HS-5 (cell line): ENCODE measurements at places on chromosomes 12 and 14.
A peak's percentile ranks its signal among the peaks of the same experiment; 100 is the strongest.

DNA sequence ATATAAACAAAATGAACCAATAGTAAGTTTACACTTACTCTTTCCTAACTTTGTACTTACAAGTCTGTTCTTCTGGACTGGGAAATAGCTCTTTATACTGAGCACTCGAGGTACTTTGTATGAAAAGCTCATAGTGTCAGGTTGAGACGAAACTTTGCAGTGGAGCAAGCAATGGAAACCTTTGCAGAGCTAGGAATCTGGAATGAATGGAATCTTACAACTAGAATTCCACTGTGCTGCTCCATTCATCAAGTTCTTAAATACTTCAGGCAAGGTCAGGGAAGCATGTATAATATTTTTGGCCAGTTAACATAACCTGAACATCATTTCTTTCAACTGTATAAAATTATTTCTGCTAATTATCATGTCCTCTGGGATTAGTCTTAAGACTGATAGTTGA is 1327.5 kb upstream of the FLRT2 start:
- DNase-seq, result no peak

GRCh38 chr12:113818283-113818682 is 147.8 kb downstream of the RBM19 start:
- DNase-seq, result no peak

DNA sequence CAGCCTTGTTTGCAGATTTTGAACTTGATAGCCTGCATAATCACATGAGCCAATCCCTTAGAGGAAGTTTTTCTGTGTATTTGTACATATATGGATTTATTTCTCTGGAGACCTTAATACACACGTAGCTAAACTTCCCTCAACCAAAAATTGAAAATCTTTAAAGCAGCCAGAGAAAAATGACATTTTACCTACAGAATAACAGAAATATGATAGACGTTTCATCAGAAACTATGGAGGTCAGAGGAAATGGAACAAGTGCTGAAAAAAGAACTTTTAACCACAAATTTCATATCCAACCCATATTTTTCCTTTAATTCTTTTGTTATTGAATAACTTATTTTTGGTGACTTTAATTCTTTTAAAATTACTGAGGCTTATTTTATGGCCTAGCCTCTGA is 177.7 kb downstream of the CCDC91 start:
- DNase-seq, result no peak

GRCh38 chr14:75279153-75279762 is 630 bp downstream of the FOS start:
- no peak for DNase-seq

GRCh38 chr12:34290381-34290995 is 268.2 kb downstream of the ALG10 start:
- DNase-seq, result no peak

DNA sequence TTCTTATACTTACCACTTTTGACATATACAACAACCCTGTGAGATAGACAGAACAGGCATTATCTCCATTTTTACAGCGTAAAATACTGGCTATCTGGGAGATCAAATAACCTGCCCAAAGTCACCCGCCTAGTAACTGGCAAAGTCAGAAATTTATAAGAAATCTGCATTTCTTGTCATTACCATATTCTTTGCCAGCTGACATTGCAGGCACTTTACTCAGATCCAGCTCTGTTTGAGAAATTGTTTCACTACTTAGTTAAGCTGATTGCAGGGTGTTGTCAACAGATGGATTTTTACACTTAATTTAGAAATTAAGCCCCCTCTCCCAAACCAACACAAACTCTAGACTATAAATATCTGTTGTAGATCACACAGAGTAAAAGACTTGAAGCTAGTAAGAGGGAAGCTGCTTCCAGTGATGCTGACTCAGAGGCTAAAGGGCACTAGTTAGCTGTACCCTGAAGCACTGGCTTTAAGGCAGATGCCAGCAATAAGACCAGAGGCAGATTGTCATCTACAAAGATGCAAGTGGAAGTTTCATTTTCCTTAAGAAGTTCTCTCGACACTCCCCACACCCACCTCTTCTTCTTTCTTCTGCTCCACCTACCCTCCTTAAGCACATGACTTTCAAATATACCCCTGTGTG is 153.1 kb downstream of the ANO6 start:
- DNase-seq, result no peak

DNA sequence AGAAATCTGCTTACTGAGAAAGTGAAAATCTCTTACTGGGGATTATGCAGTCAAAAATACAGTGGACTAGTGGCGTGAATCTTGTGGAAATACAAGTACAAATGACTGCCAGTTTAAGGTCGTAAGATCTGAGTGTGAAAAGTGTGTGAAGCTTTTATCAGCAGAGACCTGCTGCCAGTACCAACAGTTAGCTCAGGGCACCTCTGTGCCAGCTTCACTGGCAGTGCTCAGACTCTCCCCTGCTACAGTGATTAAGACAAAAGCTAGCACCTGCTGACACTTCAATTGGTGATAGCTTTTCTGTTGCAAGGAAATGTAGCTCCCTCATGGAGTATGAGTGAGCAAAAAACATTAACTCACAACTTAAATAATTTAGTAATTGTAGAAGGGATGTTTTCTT is 185.1 kb downstream of the ANO6 start:
- DNase-seq, result no peak

GRCh38 chr14:99579120-99579836 is 24.7 kb downstream of the CCDC85C start:
- DNase-seq, result no peak

DNA sequence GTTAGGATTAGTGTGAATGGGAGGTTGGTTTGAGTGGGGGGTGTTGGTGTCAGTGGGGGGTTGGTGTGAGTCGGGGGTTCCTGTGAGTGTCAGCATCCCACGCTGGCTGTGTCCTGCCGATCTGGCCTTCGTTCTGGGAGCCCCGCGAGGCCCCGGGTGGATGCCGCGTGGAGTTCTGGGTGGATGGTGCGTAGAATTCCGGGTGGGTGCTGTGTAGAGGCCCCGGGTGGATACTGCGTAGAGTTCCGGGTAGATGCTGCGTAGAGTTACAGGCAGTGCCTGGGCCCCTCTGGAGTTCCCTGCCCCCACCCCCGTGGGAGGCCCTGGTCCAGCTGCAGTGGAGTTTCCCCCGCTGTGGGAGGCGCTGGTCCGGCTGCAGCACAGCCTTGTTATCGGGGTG is 8.7 kb downstream of the NOC4L start:
- DNase-seq, result no peak

DNA sequence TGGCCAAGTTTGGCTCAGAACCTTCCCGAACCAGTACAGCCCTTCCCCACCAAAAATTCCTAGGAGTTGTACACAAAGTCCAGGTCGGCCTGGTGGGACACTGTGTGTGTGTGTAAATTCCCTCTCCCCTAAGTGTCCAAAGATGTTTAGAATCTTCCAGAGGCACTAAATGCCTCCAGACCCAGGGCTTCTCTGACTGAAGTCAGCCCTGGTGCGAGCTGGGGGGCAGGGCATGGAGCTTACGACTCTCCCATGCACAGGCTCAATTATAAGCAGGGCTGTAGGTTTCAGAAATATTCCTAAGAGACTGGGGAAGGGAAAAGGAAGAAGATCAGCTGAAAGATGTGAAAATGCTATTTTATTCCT is 106.9 kb upstream of the ATF7IP start:
- DNase-seq, result no peak

DNA sequence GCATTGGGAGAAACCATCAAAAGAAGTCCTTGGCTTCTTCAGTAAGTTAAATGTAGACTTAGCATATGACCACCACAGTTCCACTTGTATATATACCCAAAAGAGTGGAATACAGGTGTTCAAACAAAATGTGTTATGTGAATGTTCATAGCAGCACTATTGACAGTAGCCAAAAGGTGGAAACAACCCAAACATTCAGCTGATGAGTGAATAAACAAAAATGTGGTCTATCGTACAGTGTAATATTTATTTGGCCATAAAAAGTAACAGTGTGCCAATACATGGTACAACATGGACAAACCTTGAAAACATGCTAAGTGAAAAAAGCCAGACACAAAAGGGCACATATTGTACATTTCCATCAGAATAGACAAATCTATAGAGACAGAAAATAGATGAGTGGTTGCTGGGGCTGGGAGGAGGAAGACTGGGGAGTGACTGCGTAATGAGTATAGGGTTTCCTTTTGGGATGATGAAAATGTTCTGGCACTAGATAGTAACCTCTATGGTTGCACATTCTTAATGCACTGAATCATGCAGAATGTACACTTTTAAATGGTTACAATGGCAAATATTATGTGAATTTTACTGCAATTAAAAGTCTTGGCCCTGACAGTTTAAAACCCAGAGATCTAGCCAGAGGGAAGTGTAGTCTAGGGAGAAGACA is 5.5 kb downstream of the ERP29 start:
- DNase-seq, result peak; percentile 87

DNA sequence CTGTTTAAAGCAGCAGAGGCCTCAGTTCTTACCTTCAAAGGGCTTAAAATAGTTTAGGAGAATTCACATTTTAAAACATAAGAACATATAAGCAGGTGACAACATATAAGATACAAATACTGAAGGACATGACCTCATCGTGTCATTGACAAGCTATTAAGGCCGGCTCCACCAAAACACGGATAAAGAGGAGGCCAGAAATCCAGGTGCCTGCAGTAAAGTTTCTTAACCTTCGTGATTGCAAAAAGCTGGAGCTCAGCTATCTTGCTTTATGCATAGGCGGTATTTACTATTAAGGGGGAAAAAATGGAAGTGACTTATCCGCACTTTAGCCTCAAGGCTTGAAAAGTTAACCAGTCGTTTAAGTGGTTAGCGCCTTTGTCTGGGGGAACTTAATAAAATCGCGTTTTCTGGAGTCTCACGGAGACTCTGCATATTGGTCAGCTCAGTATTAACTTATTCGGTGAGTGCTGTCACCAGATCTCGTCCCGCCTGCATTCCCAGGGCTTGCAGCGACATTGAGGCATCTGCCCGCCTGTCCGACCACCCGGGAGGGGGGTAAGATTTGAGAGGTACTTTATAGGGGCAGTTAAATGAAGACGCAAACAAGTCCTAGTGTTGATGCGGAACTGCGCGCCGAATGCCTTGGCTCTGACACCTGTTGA is 1.1 kb upstream of the SP1 start:
- no peak for DNase-seq

DNA sequence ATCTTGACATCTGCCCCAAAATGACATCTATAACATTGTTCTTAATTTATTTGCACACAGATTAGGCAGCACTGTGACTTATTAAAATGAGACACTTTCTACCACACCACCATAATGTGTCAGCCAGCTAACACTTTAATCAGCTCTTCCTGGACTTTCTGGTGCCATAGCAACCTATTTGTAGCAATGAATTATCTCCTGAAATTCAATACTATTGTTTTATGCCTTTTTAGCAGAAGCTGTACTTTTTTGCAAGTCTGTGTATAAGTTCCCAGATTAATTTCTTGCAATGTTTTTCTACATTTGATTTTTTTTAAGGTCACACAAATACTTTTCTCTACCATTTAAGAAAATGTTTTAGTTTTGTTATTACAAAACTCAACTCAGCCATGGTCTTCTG is 72.8 kb upstream of the SAV1 start:
- DNase-seq, result no peak

- DNase-seq, result no peak
Observed at GRCh38 chr12:82361461-82361915, 3.2 kb downstream of the METTL25 start.

DNA sequence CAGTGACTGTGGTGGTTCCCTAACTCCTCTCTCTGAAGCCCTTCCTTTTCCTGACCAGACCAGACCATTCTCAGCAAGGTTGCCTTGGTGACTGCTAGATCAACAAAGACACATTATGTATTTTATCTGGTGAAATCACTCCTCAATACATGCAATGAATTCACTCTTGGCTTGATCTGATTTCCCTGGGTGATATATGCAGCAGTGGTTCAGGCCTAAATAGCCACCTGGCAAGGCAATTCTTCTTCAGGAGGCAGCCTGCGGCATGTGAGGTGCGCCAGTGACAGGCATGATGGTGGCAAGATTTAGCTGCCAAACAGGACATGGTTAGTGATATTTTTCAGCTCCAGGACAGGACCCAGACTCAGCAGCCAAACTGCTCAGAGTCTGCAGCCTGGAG is 350.3 kb upstream of the CCDC196 start:
- no peak for DNase-seq

- DNase-seq, result no peak
Observed at GRCh38 chr12:74791365-74791764, 253.7 kb downstream of the ATXN7L3B start.

GRCh38 chr12:21001778-21002177 is 129.2 kb upstream of the SLCO1B1 start:
- DNase-seq, result no peak
